Nucleus accumbens (tissue), 56 donors: ENCODE measurements at places on chromosomes 6 and 20.

DNA sequence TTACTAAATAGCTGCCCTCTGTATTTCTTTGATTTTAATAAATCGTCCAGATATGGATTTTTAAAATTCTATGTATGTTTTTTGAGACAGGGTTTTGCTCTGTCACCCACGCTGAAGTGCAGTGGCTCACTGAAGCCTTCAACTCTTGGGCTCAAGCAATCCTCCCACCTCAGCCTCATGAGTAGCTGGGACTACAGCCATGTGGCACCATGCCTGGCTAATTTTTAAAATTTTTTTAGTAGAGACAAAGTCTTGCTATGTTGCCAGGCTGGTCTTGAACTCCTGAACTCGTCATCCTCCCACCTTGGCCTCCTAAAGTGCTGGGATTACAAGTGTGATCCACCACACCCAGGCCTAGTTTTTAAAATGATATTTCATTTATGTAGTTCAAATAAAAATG lies 47.4 kb upstream of the DDR1 start:
- no peak for DNase-seq

GRCh38 chr20:41627611-41628244 lies 9.6 kb upstream of the CHD6 start:
- no peak for DNase-seq

GRCh38 chr6:78916411-78916810 lies 49.1 kb downstream of the IRAK1BP1 start:
- DNase-seq = no peak

GRCh38 chr6:131949620-131949908 lies 1.6 kb downstream of the CCN2 start:
- no peak for DNase-seq

DNA sequence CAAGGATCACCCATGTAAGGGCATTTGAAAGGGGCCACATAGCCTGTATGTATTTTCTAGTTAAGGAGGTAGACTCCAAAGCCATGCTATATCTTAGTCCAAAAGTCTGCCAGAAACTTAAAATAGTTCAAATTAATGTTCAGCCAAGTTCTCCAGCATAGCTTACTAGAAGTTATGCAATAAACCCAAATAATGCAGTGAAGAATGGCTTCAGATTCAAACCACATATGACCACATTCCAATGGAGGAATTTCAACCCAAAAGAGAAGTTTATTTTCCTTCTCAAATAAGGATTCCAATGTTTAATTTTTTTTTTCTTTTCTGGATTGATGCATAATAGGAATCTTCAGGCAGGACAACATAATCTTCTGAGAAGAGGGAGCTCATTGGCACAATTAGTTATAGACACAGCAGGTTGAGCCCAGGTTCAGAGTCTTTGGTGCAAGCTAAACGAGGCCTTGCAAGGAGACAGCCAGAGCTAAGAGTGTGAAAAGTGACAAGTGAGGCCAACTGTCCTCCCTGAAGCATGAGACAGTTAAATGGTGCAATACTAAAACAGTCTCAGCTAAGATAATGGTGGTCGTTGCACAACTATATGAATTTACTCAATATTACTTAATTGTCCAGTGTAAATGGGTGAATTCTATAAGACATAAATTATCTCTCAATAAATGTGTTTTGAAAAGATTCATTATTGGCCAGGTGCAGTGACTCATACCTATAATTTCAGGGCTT lies 598.8 kb upstream of the CDH4 start:
- no peak for DNase-seq

DNA sequence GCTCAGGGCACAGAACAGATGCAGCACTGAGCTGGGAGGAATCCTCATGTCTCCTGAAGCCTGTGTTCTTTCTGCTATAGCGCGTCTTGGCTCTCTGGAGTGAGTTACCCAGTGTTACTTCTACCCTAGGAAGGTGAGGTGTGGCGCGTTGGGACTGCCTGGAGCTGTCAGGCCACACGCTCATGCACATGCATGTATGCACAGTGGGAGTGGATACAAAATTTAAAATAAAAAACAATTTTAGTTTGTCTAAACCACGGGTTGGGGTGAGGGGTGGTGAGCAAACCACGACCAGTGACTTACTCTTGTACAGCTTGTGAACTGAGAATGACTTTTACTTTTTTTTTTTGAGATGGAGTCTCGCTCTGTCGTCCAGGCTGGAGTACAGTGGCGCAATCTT lies 298.6 kb upstream of the SUPT3H start:
- DNase-seq = no peak

DNA sequence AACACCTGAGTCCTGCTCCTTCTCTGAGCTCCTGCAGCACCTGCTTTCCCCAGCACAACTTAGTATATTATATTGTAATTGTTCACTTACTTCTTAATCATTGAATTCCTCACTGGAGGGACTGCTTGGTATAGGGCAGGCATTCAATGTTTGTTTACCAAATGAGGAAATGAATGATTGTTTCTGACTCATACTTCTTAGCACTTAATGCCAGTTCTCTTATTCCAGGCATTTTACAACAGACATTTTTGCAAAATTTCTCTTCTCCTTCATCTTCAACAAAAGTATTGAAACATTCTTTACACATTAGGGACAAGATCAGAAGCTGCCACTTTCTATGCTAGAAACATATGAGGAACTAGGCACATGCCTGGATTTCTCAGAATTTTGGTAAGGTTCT lies 119.4 kb downstream of the TBX18 start:
- no peak for DNase-seq

DNA sequence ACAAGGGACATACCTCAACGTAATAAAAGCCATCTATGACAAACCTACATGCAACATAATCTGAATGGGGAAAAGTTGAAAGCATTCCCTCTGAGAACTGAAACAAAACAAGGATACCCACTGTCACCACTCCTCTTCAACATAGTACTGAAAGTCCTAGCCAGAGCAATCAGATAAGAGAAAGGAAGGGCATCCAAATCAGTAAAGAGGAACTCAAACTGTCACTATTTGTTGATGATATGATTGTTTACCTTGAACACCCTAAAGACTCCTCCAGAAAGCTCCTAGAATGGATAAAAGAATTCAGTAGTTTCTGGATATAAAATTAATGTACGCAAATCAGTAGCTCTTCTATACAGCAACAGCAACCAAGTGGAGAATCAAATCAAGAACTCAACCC lies 39.4 kb downstream of the ZNF311 start:
- no peak for DNase-seq

DNA sequence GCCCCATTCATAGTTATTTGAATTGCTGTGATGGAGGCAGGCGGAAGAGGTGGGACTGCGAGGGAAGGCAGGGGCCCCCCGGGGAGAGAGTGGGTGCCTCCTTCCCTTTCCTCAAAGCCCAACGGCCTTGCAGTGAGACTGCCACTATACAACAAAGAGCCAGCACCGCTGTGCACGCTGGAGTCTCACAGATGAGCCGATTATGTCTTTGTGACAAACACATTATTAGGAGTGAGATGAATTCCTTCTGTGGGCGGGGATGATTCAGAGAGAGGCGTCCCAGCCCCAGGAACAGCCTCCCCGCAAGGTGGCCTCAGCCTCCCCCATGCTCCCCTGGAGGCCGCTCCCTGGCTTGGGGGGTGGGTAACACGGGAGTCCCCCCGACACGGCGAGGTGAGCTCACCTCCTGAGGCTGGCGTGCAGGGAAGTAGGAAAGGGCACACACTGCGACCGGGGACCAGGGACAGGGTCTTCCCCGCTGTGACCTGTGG lies 26.7 kb downstream of the NTSR1 start:
- peak; percentile 21 for DNase-seq

DNA sequence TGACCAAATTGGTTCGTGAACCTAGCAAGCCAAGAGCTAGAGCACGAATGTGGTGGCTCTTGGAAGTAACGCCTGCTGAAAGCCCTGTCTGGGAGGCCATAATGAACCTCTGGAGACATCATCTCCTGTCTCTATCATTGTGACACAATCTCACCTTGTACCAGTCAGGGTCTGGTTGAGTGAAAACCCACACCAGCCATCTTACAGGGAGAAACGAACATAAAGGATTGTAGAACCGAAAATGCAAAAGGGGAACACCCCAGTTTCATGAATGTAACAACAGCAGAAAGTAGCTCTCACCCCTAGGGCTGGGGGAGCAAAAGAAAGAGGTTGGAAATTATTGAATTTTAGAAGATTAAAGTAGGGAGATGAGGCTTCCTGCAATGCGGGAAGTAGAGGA lies 50.9 kb upstream of the TAB2 start:
- DNase-seq = no peak

- DNase-seq = no peak
Observed at GRCh38 chr6:144664281-144664680, 379.1 kb downstream of the UTRN start.

DNA sequence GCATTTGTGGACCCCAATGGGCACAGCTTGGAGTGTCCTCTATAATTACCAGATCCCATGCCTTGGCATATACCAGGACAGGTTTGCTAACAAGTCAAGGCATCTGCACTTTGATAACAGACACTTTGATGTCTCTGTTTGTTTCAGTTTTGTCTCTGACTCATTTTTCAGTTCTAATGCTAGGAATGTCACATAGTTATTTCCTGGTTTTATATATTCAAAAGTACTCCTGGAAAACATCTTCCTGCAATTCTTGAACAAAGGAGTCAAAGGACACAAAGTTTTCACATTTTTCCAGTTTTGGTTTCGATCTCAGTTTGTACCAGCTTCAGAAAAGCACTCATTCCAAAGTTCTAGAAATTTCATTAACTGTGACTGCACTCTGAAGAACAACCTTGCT lies 188.1 kb downstream of the FOXC1 start:
- DNase-seq = no peak

- DNase-seq = no peak
Observed at GRCh38 chr20:40959325-40960092, 69.1 kb upstream of the TOP1 start.

GRCh38 chr20:47675190-47676142 lies 109.8 kb downstream of the SULF2 start:
- no peak for DNase-seq

- DNase-seq = peak; percentile 66
Observed at GRCh38 chr20:37449276-37449675, 71.8 kb upstream of the NNAT start.

DNA sequence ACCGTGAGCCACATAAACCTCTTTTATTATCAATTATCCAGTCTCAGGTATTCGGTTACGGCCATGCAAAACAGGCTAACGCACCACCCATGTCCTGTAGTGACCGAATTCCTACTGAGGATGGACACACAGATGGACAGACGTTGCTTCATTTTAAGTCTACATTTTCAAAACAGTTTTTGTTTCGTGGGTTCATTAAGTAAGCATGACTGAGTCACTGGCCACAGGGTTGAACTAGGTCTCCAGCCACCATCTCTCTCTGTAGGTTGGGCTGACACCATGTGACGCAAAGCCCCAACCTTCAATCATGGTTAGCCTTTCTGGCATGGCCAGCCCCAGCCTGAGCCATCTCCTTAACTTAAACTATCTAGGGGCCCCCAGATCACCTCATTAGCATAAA lies 110.0 kb upstream of the SLC22A23 start:
- DNase-seq = no peak

DNA sequence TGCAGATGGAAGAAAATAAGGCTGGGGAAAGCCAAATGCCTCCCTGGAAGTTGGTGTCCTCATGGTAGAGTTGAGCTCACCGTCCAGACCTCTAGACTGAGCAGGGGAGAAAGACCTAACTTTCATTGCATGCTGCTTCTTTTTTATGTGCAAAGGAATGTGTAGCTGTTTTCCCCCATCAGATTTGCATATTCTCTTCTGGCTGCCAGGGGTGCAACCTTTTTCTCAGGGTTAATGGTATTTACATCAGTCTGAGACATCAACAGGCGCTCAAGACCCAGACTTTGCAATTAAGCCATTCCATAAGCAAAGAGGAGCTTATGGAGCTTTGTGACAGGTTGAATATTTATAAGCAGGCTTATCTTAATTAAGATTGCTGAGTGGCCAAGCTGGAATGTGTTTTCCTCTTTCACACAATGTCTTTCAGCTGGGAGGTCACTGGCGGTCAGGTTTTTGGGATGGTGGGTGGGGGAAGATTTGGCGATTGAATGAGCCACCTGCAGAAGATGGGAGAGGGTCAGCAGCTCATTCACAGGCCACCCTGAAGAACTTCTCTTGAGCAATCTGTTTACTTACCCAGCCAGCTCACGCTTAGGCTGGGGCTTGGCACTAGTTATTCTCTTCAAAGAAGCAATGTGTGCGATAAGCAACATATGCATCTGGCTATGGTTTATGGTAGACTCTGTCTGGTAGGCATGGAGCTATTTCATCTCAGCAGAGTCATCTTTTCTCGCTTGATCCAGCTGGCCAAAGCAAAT lies 88.6 kb downstream of the SCP2D1 start:
- DNase-seq = no peak

DNA sequence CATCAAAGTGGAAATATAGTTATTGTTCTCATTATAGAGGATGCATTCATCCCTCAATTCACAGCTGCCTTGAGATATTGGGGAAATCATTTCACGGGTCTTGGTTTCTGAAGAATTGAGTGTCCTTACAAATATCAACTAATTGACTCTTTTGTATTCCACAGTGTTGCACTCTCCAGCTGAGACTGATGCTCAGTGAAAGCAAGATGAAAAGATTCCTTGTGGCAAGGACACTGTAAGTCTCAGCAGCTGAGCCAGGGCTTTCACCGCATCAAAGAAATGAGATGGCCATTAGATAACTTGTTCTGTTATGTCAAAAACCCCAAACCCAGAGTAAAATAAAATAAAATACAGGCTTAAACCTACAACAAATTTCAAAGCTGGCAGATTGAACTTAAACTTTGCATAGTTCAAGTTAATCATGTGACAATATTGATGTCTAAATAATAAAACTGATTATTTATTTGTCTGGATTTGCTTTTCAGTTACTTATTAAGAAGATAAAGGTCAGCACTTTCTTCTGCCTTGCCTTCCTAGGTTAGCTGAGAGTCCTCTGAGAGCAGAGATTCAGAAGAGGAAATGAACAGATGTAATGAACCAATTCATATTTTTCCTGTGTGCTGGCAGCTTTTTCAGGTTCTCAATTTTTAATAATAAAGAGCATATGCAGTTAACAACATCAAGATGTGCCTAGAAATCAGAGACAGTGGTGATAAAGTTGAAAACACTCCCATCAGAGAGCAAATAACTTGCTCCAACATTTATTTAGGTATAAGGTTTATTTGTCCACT lies 82.4 kb upstream of the SMLR1 start:
- no peak for DNase-seq

DNA sequence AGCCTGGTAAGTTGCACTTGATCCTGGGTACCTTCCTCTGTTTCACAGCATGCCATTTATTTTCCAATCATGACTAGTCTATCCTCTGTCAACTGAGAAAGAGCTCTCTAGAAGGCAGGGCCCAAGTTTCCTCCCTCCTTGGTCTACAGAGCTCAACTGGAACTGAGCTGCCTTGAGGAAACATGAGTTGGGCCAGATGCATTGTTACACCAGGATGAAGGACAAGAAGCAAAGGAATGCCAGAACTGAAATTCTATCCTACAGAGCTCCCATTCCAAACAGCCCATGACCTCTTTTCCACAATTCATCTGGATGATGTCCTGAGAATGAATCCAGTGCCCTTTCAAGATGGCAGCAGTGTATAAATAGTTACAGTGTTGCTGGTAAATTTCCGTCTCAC lies 66.7 kb upstream of the E2F3 start:
- no peak for DNase-seq

DNA sequence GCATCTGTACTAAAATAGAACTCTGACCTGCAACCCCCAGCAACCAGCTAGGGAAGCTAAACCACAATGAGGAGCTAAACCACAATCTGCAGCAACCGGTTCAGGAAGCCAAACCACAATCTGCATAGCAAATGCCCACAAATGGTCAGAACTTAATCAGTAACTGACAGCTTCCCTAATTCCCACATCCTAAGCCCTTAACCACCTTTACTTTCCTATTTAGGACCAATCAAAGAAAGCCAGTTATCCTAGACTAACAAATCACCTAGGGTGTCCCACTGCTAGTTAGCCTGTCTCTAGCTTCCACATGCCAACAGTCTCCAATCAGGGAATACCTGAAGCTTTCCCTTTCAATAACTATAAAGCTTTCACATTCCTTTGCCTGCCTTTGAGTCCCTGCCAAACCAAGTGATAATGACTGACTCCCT lies 424.6 kb upstream of the PTCHD4 start:
- DNase-seq = no peak
